Progenitor cell of endocrine pancreas (in vitro differentiated cells): ENCODE measurements at places on chromosomes 16 and 17. TPM values are rescaled to one million over a fixed set of nuclear protein-coding genes. Genes with fewer than 3 reads are reported as not detected.

GRCh38 chr16:69316595-69317034, 5.5 kb downstream of the VPS4A start:
- DNase-seq = no peak

The MYL11 gene
- total RNA-seq = 2.6 and 3.5 TPM in 2 replicates

DNA sequence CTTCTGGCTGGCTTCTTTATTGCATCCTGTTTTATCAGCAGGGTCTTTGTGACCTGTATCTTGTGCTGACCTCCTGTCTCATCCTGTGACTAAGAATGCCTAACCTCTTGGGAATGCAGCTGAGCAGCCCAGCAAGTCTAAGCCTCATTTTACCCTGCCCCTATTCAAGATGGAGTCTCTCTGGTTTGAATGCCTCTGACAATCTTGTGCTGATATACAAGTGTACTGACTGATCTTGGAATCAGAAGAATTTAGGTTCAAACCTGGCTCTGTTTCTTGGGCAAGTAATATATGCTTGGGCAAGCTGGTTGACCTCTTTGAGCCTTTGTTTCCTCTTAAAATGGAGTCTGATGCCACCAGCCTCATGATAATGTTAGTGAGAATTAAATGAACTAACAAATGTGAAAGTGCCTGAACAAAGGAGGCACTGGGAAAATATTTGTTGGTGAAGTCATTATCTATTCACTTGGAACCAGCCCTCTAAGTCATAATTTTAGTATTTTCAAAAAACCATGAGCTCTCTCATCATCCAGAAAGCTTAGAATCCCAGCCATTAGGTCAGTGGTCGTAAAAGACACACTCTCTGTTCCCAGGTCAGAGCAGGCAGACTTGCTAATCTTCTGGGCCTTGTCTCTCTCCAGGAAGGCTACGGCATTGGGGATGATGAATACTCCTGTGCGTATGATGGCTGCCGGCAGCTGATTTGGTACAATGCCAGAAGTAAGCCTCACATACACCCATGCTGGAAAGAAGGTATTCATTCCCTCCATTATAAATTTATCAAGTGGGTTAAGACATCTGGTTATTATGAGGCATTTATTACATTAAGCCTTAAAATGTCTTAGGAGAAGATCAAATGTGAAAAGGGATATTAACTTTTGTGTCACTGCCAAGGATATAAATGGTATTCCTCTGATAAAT, 18.1 kb upstream of the ARL2BP start:
- DNase-seq = no peak

- DNase-seq = no peak
Observed at GRCh38 chr17:6233339-6233738, 163.2 kb downstream of the WSCD1 start.

DNA sequence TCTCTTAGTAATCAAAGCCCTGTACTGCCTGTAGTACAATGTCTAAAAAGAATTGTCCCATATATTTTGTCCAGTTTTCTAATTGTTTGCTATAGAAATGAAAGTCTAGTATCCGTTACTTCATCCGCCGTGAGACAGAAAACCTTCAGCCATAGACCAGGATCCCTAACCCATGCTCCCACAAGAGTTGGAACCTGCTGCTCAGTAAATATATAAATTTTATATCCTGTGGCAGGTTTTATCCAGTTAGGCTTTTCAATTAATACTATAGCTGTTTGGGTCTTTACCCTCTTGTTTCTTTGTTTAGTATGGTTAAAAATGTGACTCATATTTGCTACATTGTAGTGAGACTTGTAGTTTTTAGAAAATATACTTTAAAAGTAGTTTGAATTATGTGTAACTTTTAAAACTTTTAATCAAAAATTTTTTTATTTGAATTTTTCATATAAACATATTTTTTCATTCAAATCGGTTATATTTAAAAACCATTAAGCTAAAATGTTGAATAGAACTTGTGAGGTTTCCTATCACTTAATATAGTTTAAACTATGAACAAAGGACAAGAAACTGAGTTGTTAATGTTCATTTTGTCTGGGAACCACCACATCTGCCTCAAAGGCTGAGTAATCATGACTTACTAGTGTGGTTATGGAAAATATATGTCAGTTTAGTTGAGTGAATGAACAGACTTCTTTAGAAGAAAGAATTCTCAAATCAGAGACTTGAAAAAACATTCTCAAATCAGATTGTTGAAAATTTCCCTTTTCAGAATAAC, 54.8 kb downstream of the VMP1 start:
- no peak for DNase-seq

The C17orf75 gene
- total RNA-seq = 39.1 TPM in 2 replicates

DNA sequence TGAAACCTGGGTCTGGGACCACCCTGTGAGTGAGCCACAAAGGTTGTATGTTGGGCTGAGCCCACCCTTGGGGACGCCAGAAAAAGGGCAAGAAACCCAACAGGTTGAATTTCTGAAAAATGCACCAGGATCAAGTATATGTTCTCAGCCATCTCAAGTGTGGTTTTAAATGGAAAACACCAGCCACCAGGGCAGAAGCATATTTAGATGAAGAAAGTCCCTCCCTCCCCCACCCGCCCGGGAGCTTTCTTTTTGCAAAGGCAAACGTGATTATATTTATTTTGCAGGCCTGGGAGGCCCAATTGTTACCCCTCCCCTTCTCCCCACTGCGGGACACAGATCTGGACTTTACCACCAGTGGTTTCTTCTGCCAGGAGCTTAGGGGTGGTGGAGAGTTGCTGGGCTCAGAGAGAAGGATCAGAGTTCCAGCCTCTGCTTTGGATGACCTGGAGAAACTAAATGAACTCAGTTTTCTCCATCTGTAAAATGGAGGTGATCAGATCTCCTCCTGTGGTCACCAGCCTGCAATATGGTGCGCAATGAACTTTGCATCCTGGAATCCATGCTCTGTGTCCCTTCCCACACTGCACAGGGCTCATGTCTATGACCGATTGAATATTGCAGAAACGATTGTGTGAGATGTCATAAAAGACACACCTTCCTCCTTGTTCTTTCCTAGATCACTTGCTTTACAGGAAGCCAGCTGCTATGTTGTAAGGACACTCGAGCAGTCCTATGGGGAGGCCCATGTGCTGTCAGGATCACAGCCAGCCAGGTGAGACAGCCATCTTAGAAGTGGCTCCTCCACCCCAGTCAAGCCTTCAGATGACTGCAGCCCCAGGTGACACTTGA, 21.0 kb upstream of the NGFR start:
- DNase-seq = no peak

DNA sequence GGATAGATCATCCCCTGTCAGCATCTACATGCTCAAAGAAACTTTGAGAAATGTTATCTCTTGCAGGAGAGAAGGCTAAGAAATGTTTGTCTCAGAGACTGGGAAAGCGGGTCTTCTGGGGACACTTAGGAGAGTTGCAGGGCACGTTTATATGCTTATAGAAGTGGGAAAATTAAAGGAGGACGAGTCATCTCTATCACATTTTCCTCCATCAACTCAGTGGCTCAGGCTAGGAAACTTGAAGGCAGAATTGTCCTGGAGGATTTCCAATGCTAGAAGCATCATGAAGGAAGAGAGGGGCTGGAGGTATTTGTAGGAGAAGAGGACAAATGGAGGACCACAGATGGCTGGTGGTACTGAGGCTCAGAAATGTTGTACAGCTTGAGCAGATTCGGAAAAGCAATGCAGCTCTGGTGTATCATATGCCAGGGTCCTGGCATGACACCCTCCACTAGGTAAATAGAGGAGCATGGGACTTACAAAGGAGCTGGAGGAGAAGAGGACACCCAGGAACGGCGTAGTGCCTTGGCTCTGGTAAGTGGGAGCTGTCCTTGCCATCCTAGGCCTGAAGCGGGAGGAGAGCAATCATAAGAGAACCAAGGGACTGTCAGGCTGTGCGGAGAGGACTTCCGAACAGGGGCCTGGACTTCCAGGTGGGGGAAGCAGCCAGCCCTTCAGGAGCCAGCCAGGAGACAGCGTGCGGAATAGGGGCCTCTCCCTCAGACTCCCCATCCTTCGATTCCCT, 4.5 kb upstream of the HS3ST3B1 start:
- no peak for DNase-seq

DNA sequence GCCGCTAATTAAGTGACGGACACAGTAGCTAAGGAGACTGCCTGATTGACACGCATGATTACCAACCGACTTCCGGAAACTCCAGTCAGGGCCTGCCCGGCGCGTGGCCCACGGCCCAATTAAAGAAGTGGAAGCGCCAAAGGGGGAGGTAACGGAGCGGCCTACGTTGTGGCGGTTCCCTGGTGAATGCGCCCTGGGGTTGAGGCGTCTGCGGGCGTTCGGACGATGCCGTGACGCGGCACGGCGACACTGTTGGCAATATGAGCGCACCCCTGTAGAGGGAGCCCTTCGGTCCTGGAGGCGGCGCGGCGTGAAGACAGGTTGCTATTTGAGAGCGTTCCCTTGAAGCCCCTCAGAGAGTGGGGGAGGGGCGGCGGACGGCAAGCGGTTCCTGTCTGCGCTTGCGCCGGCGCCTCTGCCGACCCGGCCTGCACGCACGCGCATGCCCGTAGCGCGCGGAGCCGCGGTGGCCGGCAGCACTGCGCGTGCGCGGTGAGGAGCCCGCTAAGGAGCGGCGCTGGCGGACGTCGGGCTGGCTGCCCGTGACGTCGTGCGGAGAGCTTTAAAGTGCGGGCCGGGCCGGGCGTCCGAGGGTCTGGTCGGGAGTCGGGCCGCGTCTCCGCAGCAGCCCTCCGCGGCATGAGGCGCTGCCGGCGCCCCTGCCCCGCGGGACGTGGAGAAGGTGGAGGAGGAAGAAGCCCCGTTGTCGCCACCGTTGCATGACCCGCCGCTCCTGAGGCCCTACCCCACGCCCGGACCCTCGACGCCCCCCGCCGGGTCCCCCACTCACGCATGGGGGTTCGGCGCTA, at the start of gene ALKBH5:
ALKBH5 (plus strand) TSS at position 495 of the 809 bp plus-strand sequence. CDS start 416 bp downstream, outside the sequence.
- DNase-seq = peak; percentile 94

The ZNF778 gene
- 10.5 and 11.2 TPM in 2 replicates for total RNA-seq

The EME1 gene
- 10.1 and 15.0 TPM in 2 replicates for total RNA-seq

GRCh38 chr17:82386255-82386831, 14.8 kb downstream of the UTS2R start:
- DNase-seq = no peak

GRCh38 chr16:86578611-86579267, 390 bp downstream of the FOXL1 start:
- DNase-seq = no peak

The SLFN14 gene
- total RNA-seq = not detected in 2 replicates

The DPEP2 gene
- total RNA-seq = not detected in 2 replicates

GRCh38 chr17:45224671-45225050, 3.0 kb downstream of the FMNL1 start:
- no peak for DNase-seq

GRCh38 chr17:63505341-63505740, 17.8 kb upstream of the KCNH6 start:
- DNase-seq = no peak

DNA sequence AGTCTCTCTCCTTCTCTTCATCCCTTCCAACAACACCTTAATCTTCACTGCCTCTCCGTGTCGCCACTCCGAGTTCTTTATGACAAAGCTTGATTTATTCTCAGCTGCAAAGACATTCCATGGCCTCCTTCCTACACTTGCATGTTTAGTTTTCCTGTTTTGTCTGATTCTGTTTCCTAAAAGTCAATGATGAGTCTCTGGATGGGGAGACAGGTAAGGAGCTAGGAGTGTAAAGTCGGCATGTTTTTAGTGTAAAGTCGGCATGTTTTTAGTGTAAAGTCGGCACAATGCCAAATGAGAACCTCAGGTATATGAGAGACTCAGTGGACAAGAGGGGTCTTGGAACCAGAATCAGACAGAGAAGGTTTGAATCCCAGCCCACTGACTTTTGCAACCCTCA, 362.3 kb upstream of the EEF2KMT start:
- no peak for DNase-seq

DNA sequence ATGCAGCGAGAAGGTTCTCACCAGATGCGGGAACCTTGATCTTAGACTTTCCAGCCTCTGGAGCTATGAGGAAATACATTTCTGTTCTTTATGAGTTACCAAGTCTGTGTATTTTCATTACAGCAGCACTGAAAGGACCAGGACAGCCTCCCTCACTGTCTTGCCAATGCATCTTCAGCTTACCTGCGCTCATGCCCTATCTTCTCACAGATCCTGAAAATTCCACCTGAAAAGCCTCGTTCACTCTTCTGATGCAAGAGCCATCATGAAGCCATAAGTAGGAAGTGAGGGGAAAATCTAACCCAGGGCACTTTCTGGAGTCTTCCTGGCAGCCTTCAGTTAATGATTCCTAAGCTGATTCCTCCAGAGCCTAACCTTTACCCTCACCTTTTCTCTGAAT, 194.0 kb downstream of the SALL1 start:
- no peak for DNase-seq

DNA sequence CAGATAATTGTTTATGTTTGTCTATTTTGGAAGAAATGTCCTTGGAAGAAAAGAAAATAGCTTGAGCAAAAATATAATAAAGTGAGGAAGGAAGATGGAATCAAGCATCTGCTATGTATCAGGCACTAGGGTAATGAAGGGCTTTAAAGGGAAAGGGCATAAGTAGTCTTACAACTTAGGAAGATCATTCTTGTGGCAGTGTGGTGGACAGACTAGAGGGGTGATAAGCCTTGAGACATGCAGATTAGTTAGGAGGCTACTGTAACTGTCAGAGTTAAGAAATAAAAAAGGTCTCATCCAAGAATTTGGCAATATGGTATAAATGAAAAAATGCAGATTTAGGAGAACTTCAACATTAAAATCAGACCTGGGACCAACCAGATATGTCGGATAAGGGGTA, 14.9 kb downstream of the FAM222B start:
- DNase-seq = no peak

DNA sequence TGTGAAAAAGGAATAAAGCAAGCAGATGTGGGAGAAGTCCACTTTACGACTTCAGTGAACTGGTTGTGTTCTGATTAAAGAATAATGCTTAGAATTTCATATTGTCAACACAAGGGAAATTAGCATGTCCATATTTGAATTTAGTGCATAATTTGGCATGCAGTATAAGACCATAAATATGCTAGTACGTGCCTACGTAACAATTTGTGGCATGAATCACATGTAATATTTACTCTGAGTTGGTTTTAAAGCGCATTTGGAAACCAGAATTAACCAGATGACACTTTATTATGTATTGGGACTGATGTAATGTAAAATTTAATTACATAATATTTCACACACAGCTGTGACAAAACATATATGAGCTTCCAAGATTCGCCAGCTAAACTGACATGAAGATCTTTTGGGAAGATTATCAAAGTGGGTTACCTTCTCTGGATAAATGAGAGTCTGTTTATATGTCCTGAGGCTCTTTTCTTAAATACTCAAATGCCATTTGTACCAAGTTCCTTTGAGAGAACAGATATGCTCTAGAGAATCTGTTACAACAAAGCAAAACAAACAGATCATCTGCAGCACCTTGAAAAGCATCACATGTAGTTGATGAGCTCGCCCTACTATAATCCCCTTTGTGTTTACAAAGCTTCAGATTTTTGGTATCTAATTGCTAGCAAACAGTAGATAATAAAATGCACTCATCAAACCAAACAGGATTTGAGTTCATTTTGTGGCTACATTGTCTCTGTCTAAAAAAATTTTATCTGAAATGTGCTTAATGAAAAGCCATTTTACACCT, 1468.6 kb downstream of the CDH11 start:
- no peak for DNase-seq

- DNase-seq = no peak
Observed at GRCh38 chr17:78999947-79000395, 9.6 kb downstream of the CANT1 start.

The KRTAP2-2 gene
- not detected in 2 replicates for total RNA-seq

- DNase-seq = no peak
Observed at GRCh38 chr16:79726902-79727301, 126.4 kb upstream of the MAF start.

The TP53TG3B gene
- total RNA-seq = not detected in 2 replicates

The GINS2 gene
- total RNA-seq = 20.9 and 22.3 TPM in 2 replicates

- DNase-seq = no peak
Observed at GRCh38 chr16:67910158-67910557, 17.1 kb downstream of the PSKH1 start.

- no peak for DNase-seq
Observed at GRCh38 chr16:67137605-67138004, 13.2 kb downstream of the B3GNT9 start.

The ORMDL3 gene
- 80.4 and 87.6 TPM in 2 replicates for total RNA-seq
